ENCODE measurements at places on chromosomes 6 and 20.

DNA sequence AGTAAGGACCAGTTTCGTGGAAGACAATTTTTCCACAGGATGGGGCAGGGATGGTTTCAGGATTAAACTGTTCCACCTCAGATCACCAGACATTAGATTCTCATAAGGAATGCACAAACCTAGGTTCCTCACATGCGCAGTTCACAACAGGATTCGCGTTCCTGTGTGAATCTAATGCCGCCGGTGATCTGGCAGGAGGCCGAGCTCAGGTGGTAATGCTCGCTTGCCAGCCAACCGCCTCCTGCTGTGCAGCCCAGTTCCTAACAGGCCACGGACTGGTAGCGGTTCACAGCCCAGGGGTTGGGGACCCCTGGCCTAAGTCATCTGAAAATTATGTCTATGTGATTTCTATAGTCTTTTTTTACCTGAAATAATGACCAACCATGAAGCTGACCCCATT is 217.5 kb downstream of the TMEM200A start:
- no peak for DNase-seq

DNA sequence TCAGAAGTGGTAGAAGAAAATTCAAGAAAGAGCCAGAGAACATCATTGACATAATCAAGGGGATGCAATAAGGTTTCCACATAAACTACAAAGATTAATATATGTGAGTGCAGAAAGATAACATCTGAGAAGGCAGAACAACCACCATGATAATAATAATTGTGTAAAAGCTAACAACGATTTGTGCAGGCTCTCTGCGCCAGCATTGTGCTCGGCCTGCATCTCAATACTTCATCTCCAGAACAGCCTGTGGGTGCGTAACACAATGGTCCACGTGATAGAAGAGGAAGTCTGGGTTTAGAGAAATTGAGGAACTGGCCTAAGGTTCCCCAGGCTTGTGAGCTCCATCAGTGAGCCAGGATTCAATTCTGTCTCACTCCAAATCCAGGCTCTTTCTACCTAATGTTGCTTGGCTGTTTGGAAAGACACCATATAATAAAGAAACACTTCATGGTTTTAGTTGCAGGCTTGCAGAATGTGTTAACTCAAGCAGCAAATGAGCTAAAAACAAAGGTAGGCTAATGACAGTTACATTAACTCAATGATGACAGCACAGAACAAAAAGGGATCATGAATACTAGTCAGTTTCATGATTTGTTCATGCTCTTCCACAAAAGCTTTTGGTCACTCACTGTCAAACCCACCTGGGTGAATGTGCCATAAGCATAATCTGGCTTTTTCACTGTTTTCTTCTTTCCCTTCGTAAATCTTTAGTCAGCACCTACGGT is 71.2 kb downstream of the LY86 start:
- no peak for DNase-seq

GRCh38 chr6:24391756-24392405 is 10.9 kb upstream of the MRS2 start:
- DNase-seq: no peak

DNA sequence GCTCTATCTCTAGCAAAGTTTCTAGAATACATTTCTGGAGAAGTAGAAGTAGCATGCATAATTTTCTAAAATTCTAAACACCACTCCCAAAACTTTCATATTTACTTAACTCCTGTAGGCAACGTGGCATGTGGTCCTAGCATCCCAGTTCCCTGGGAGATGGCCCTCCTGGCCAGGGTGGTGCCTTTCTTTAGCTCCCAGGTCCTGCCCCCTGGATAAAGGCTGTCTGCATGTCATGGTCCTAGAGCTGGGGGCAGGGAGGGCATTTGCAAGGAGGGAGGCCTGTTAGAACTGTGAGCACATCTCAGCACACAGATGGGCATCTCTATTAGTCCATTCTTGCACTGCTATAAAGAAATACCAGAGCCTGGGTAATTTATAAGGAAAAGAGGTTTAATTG is 485.6 kb upstream of the SULF2 start:
- DNase-seq: no peak

- DNase-seq: no peak
Measured at GRCh38 chr6:85081102-85081501, 316.7 kb upstream of the TBX18 start.

DNA sequence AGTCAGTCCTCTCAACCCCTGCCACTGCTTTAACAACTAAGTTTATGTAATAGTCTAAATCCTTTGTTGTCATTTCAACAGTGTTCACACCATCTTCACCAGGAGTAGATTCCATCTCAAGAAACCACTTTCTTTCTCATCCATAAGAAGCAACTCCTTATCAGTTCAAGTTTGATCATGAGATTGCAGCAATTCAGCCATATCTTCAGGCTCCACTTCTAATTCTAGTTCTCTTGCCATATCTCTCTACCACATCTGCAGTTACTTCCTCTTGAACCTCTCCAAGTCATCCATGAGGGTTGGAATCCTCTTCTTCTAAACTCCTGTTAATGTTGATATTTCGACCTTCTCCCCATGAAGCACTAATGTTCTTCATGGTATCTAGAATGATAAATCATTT is 57.9 kb upstream of the FOXO3 start:
- DNase-seq: no peak

DNA sequence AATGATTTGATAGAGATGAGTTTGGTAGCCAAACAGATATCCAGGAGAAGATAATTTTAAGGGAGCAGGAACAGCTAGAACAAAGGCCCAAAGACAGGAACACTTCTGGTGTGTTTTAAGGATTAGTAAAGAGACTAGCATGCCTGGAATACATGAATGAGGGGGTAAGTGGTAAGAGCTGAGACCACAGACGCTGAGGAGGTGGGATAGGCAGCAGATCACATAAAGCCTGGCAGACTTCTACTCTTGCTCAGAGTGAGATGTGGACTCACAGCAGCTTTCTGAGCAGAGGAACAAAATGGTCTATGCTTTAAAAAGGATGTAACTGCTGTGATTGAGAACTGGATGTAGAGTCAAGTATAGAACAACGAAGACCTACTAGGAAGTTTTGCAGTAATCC is 100.1 kb downstream of the EPHA7 start:
- no peak for DNase-seq

DNA sequence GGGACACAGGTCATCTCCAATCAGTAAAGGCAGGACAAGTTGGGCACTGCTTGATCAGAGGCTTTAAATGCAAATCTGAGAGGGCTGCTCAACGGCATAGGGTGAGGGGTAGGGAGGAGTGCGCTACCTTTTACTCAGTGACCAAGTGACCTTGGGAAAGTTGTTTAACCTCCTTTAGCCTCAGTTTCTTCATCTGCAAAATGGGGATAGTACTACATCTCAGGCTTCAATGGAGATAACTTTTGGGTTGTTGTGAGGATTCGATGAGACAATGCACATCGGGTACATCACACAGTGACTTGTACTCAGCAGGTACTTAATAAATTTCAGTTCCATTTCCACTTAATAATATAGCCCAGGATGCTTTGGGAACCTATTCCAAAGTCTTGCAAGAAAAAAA is 22.6 kb downstream of the MDGA1 start:
- DNase-seq: no peak
